ENCODE measurements at places on chromosomes 3 and 15.

DNA sequence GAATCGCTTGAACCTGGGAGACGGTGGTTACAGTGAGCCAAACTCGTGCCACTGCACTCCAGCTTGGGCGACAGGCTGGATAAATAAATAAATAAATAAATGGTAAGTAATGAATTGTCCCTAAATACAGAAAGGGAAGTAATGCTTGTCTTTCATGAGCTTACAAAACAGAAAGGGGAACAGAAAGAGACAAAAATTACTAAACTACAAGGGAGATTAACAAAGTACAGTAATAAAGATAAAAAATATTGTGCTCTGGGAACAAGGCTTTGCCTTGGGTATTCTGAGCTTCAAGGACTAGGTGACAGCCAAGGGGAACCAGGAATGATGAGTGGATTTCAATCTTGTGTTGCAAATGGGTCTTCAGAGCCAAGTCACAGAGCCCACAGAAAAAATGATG, 9.2 kb upstream of the HLTF start:
- DNase-seq, result no peak

GRCh38 chr3:57029924-57030323, 30.5 kb upstream of the SPATA12 start:
- DNase-seq, result no peak

DNA sequence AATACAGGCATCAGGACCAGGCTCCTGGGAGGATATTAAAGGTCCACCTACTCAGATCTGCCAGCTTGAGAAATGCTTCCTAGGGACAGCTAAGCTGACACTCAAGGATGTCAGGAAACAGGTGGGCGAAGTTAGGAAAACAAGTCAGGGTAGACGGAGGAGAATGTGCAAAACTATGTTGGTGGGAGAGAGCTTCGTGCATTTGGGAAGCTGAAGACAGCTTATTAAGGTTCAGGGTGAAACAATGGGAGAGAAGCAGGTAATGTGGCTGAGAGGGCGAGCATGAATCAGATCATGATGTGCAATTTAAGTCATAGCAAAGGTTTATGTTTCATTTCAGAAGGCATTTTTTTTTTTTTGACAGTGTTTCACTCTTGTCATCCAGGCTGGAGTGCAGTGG, 297.2 kb upstream of the ATP10A start:
- DNase-seq, result no peak

- no peak for DNase-seq
These were observed 17.6 kb upstream of the TM2D3 start for GRCh38 chr15:101669744-101670143.

- no peak for DNase-seq
These were observed 459.4 kb upstream of the PROK2 start for GRCh38 chr3:72244396-72244795.

- DNase-seq, result no peak
These were observed 30.5 kb downstream of the CCDC32 start for GRCh38 chr15:40534371-40534770.

GRCh38 chr3:156941311-156941710, 115.2 kb downstream of the LEKR1 start:
- no peak for DNase-seq

- no peak for DNase-seq
These were observed 421.9 kb upstream of the CADM2 start for GRCh38 chr3:84536916-84537315.

DNA sequence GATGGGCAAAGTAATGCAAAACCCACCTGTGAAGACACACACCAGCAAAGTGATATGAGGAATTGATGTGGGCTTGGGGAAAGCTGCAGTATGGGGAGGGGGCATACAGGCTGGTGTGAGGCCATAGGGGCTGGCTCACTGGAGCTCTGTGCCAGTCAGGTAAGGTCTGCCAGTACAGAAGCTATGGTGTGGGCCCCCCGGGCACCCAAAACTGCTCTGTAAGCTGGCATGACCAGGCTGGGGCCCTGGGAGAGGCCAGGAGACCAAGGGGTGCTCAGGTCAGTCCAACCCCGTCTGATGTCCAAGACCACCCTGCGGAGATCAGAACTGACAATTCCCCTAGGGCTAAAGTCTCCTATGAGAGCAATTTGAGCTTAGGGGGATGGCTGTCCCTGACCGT, 163.1 kb downstream of the KCNMB2 start:
- no peak for DNase-seq

DNA sequence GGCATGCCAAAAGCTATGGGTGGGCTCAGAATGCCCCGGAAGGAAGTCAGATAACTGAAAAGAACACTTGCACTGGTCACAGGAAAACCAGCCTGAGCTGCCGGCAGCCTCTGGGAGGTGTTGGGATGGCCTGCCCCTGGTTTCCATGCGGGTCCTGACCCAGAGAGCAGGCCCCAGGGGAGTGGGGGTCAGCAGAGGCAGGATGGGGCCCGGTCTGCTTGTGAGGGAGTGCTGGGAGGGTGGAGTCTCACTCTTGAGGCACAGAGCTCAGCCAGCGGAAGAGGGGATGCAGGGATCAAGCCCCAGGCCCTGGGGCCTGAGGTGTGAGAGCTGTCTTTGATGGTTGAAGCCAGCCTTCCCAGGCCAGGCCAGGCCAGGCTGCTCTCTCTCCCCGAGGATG, 2.4 kb upstream of the RPUSD3 start:
- DNase-seq, result no peak

GRCh38 chr3:71857956-71858355, 73.0 kb upstream of the PROK2 start:
- no peak for DNase-seq

DNA sequence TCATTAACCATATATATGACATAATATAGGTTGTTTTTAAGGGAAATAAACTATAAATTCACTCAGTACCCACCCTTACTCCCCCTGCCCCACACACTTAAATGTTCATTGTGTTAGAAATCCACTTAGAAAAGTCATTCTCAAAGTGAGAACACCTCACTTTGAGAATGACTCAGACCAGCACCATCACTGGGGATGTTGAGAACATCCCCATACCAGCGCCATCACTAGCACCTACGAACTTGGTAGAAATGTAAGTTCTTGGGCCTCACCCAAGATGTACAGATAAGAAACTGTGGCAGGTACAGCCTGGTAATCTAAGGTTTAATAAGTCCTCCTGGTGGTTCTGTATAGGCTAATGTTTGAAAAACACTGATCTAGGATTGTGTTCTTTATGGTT, 362.6 kb downstream of the LPP start:
- DNase-seq, result no peak

DNA sequence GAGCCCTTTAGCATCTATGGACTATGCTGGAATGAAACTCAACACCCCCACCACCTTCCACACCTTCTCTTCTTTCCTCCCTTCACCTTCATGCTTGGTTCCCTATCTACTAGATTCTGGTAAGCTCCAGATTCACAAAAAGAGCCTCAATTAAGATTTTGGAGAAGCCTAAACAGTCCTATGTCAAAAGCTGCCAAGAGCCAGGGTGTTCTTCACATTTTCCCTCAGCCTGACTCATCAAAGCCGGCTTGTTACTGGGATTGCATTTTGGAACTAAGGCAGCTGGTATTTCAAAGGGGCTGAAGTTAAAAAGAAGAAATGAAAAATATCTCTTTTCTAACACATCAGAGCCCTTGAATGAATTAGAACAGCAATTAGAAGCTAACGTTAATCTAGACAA, 247.7 kb downstream of the MYRIP start:
- no peak for DNase-seq

DNA sequence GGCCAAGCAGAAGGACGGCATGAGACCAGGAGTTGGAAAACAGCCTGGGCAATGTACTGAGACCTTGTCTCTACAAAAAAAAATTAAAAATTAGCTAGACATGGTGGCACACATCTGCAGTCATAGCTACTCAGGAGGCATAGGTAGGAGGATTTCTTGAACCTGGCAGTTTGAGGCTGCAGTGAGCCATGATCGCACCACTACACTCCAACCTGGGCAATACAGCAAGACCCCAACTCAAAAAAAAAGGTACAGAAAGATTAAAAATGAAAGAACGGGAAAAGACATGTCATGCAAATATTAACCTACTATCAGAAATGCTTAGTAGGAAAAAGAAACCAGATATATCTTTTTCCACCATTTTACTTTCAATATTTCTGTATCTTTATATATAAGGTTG, 99.6 kb upstream of the ATP11B start:
- no peak for DNase-seq

- no peak for DNase-seq
These were observed 30.1 kb downstream of the FAIM start for GRCh38 chr3:138638641-138639040.

DNA sequence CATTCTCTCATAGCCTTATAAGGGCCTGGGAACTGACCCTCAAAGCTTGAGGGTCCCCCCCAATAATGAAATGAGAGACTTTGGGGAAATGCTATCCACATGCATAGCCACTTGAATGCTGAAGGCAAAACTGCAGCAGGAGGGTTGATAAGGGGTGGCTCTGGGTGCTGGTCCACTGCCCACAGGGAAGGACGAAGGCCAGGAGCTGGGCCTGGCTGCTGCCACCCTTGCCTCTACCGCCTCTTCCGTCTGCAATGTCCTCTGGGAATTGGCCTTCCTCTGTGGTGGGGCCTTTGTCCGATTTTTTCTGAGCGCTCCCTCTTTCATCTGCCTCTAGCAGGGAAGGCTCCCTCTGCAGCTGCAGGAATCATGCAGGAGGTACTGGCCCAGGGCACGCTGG, 41.0 kb downstream of the OCA2 start:
- DNase-seq, result no peak

- no peak for DNase-seq
These were observed 106.0 kb downstream of the RYK start for GRCh38 chr3:134144694-134145093.

GRCh38 chr15:73575636-73576247, 57.4 kb downstream of the NPTN start:
- no peak for DNase-seq

DNA sequence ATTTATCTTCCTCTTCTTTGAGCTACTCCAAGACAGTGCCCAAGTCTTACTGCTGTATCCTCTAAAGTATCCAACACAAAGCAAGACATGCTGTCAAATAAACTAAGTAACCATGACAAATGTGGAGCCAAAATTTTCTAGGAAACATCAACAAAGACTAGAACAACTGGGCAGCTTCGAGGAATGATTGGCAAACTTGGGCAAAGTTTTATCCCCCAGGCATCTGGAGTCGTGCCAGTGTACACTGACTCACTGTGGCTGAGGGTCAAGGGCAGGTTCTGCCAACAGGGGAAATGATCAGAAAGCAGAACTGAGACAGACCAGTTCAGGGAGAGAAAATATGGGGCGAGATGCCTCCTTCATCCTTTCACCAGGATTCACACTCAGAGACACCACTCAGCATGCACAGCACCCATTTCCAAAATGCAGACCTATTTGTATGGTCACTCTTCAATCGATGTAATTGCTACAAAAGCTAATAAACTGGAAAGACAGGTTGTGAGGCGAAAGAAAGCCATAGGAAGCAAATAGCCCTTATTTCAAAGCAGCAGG, 65.8 kb downstream of the MB21D2 start:
- no peak for DNase-seq

GRCh38 chr3:73542136-73542535, 82.6 kb downstream of the PDZRN3 start:
- DNase-seq, result no peak

- no peak for DNase-seq
These were observed 83.1 kb upstream of the PLCL2 start for GRCh38 chr3:16801698-16802097.

GRCh38 chr3:42675909-42676308, 9.4 kb upstream of the KLHL40 start:
- no peak for DNase-seq

DNA sequence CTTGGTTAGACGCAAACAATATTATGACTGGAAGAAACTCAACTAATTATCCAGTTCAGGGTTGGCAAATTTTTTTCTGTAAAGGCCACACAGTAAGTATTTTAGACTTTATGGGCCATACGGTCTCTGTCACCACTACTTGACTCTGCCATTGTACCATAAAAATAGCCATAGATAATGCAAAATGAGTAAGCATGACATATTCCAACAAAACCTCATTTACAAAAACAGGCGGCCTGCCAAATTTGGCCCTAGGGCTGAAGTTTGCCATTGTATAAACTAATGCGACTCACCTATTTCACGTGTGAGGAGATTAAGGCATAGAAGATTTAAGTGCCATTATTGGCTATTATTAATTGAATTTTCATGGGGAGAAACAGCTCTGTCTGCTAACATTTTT, 116.8 kb upstream of the CNTN6 start:
- DNase-seq, result no peak

- DNase-seq, result no peak
These were observed 31.0 kb upstream of the THBS1 start for GRCh38 chr15:39549912-39550311.

GRCh38 chr15:70271422-70272088, 173.8 kb upstream of the TLE3 start:
- DNase-seq, result no peak

DNA sequence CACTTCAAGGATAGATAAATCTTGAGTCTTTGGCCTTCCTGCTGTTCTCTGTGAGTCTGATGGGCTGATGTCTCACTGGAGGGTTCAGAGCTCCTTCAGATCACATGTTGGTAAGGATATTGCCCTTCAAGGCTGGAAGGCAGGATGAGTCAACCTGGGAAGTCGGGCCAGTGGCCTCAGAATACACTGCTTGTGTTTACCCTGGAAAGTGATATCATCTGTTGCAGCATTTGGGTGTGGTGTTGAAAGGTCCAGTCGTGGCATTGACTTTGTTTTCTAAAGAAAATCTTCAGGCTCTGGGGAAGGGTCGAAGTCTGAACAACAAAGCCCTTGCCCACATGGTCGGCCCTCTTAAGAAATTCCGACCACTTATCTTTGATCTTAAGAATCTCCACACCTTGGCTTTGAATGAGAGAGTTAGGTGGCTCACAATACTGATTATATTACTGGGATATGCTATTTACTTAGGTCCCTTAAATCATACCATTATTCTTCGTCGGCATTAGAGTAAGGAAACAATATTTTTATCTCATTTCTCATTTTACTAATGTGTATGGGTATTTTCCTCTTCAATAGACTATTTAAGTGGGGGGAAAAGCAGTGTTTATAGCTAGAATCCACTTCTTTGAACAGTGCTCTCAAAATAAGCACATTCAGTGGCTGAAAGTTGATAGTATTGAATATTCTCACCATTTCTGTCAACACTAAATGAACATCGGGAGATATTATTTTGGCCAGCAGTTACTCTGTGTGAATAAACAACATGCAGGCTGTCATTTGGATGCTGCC, 303.9 kb upstream of the RASGRP1 start:
- no peak for DNase-seq

DNA sequence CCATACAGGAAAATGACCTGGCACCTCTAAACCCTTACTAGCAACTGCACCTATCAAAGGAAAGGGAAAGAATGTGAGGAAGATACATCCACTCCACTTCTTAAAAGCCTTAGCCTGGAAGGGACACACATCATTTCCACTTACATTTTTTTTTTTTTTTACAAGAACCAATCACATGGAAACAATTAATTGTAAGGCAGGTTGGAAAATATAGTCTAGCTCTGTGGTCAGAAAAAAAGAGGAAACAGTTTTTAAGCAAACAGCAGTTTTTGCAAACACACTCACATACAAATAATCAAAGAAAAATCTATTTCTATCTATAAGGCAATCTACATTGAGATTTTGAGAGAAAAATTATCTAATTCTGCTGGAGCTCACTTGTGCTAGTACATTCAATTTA, 98.9 kb upstream of the SPRED1 start:
- DNase-seq, result no peak

All from ecto neural progenitor cell (in vitro differentiated cells).